ENCODE measurements at places on chromosomes 12 and 14.

GRCh38 chr12:82414044-82414443, 55.7 kb downstream of the METTL25 start:
- no peak for DNase-seq

- DNase-seq: no peak
These were observed 486.7 kb downstream of the APAF1 start for GRCh38 chr12:99131751-99132199.

- no peak for DNase-seq
These were observed 20.5 kb downstream of the C14orf132 start for GRCh38 chr14:96059519-96060135.

DNA sequence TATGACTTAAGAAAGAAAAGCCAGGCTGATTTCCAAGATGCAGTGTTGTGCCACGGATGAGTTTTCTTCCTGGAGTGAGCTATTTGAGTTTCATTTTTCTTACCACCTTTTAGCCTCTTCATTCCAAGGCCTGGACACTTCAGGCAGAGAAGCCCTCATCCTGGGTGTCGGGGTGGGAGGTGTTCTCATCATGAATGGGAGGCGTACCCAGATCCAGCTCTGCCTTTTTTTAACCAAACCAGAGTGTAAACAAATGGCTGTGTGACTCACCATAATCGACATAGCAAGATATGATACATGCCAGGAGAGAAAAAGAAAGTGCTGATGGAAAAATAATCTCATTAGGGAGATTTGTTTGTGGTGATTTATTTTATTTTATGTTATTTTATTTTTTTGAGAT, 79.9 kb downstream of the ARF6 start:
- peak; percentile 76 for DNase-seq

GRCh38 chr14:54760866-54761575, 141.6 kb downstream of the GCH1 start:
- no peak for DNase-seq

DNA sequence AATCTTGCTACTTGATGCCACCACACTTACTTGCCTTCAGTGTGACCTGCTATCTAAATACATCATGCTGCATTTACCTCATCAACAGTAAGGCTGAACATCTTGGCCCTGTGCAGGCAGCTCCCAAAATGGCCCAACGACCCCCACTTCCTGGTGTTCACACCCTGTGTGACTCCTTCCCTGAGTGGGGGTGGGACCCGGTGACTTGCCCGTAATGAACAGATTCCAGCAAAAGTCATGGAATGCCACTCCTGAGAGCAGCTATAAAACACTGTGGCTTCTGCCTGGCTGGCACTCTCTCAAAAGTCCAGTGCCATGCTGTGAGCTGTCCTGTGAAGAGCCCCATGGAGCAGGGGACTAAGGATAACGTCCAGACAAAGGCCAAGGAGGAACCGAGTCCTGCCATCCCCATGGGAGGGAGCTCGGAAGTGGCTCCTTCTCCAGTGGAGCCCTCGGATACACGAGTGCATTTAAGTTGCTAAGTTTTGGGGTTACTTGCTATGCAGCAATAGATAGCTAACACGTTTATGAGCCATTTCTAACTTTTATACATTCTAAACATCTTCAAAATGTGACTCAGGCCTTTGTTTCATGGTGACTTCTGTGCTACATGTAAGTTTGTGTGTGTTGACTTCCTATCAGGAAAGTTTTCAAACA, 33.0 kb downstream of the P2RX2 start:
- DNase-seq: no peak

- no peak for DNase-seq
These were observed at the start of gene STRN3 for GRCh38 chr14:31026077-31026449. TSS of gene STRN3 (minus strand) at chr14:31026379. CDS start at chr14:31026185, 194 bp downstream.

DNA sequence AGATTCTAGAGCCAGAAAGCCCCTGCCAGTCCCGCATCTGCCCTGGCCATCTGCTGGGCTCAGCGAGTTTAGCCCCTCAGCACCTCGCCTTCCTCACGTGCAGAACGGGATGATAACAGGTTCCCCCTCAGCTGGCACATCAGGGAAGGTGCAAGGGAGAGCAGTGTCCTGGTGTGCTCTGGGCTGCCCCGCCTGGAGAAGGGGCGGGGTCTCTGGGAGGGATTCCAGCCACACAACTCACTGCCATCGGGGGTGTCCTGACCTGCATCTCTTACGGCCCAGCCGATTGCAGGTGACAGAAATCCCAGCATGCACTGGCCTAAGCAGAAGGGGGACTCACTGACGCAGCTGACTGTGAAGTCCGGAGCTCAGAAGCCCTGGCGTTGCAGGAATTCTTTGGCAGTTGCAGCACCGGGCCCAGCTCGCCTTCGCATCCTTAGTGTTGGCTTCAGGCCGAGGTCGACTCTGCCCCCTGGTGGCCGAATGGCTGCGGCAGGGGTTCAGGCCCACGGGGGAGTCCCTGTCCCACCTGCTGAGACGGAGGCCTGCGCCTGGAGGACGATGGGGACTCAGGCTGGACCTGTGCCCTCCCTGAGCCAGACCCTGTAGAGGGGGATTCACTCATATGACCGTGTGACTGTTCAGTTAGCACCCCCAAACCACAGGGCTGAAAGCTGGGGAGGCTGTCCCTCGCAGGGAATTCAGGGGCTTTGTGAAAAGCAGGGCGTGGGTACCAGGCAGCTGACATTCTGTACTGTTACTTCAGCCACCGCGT, 178.6 kb downstream of the ADGRD1 start:
- DNase-seq: peak; percentile 66

GRCh38 chr14:104705340-104706047, 16.1 kb downstream of the INF2 start:
- DNase-seq: no peak

GRCh38 chr12:108475396-108475795, 39.7 kb upstream of the FICD start:
- DNase-seq: no peak

- DNase-seq: no peak
These were observed 167.7 kb upstream of the CDKN3 start for GRCh38 chr14:54229136-54229535.

DNA sequence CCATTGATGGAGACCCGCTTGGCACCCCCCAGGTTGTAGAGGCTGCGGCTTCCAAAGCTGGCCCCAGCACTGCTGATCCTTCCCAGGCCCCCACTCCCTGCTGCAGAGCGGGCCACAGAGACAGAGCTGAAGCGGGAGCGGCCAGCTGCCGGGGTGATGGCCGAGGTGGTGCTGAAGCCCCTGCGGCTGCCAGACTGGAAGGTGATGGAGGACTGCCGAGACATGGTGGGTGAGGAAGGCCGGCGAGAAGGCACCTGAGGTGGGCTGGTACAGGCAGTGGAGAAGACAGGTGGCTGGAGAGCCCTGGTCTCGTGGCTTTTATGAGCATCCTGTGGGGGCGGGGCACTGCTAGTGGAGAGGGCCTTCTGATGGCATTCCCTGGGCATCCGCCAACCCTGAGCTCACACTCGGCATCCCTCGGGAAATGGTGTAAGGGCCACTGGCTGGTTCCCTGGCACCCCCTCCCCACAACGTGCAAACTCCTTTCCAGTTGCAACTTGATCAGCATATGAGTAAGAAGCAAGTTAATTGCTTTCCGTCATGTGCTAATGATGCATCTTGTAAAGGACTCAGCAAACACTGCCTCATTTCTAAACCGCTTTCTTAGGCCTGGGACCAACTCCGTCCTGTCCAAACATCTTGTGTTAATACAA, at the start of gene KRT75:
Gene KRT75 (minus strand): TSS at position 291 of the 653 bp plus-strand sequence. CDS start 67 bp downstream, at position 224.
- no peak for DNase-seq

GRCh38 chr14:60051721-60052221, 40.0 kb upstream of the PCNX4 start:
- no peak for DNase-seq

GRCh38 chr12:55720071-55720564, at the start of gene RDH5:
TSS of gene RDH5 (plus strand) at chr12:55720393. CDS start at chr12:55721185, 792 bp downstream.
- no peak for DNase-seq

DNA sequence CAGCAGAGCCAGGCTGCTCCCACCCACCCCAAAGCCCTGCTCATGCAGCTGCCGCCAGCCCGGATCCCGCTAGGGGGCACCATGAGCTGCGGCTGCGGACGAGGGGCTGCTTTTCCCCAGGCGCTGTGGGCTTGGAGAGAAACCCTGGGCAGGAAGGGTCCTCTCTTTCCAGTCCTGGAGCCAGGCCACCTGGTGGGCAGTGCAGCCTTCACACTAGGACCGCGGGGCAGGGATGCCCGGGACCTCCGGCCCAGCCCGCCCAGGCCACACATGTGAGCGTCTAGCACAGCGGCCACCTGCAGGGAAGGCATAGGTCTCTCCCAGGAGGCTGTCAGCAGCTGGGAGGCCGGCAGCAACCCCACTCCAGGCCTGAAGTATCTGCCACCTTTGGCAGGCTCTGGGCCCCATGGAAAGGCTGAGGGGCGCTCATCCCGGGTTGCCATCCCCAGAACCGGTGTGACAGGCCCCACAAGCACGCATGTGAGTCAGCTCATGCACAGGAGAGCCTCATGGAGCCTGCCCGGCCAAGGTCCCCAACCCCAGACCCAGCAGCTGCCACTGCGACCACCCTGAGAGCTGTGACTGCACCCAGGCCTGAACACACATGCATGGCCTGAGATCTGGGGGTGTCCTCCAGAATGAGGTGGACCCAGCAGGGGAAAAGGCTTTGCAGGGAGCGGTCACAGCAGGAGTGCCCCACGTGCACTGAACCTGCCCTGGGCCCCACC, 280.0 kb upstream of the RTL1 start:
- DNase-seq: no peak

- no peak for DNase-seq
These were observed 78.6 kb downstream of the CCDC59 start for GRCh38 chr12:82279536-82280058.

GRCh38 chr14:97442363-97442762, 645.2 kb downstream of the VRK1 start:
- peak; percentile 66 for DNase-seq

DNA sequence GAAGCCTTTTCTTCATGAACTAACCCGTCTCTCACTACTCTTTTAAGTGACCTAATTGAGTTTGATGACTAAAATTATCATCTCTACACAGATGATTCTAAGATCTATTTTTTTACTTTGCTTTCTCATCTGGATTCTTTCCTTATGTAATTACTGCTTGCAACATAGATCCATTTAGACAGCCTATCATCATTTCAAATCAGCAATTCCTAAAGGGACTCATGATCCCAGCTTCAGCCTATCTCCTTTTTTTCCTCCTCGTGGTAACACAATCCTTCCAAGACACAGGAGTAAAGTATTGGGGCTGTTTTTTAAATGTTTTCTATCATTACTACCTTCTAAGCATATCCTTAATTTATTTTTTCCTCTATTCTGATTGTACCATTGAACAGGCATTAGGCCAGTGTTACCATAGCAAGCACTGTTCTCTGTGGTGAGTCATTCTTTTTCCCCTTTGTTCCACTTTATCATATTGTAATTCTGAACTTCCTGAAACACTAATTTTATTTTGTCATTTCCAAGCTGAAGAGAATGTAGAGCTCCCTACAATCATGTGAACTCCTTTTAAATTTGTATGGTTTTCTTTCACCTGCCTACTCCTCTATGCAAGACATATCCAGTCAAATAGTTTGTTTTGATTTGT, 190.4 kb upstream of the FAR2 start:
- DNase-seq: no peak

DNA sequence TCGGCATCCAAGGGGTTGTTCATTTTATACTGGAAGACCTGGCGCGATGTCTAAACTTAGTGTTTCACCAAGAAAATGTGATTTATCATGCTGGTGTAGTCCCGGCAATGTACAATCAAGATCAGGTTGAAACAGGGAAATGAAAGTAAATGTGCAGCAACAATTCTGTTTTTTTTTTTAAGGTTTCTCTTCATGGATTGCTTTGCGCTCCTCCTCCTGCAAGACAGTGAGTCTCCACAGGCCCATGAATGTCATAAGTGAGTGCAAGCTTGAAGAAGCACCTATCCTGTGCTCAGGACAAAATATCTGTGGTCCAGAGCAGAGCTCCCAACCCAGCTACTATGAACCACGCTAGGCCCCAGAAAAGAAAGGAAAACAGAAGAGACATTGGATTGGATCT, 143.4 kb downstream of the KCNK10 start:
- no peak for DNase-seq

GRCh38 chr14:88834883-88835431, 10.5 kb downstream of the TTC8 start:
- DNase-seq: no peak

GRCh38 chr12:65720136-65721130, 103.8 kb upstream of the HMGA2 start:
- DNase-seq: no peak

GRCh38 chr14:91890291-91890749, 23.0 kb upstream of the TC2N start:
- no peak for DNase-seq

GRCh38 chr14:92693998-92694795, 54.2 kb downstream of the LGMN start:
- no peak for DNase-seq

GRCh38 chr12:19712041-19712440, 272.7 kb downstream of the AEBP2 start:
- peak; percentile 15 for DNase-seq

DNA sequence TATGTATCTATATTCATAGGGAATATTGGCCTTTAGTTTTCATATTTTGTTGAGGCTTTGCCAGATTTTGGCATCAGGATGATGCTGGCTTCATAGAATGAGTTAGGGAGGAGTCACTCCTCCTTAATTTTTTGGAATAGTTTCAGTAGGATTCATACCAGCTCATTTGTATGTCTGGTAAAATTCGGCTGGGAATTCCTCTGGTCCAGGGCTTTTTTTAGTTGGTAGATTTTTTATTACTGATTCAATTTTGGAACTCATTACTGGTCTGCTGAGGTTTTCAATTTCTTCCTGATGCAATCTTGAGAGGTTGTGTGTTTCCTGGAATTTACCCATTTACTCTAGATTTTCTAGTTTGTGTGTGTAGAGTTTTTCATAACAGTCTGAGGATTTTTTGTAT, 175.2 kb downstream of the EPS8 start:
- DNase-seq: no peak

DNA sequence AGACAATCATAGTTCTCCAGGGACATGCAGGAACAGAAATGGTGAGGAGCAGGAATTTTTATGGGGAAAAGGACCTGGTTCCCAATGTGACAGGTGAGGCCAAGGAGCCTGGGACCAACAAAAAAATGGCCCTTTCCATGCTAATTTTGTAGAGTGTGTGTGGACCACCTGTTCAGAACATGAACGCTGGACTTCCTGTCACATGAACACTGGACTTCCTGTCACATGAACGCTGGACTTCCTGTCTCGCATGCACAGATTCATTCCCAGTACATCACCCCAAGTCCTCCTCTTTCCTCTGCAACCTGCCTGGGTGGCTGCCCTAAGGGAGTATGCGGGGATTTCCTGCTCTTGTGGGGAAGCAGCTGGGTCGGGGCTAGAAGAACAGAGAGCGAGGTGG, 10.1 kb downstream of the FGF6 start:
- DNase-seq: no peak

GRCh38 chr12:12715459-12716150, 1.6 kb upstream of the CDKN1B start:
- peak; percentile 66 for DNase-seq
